ENCODE measurements at places on chromosomes 5 and 9.

DNA sequence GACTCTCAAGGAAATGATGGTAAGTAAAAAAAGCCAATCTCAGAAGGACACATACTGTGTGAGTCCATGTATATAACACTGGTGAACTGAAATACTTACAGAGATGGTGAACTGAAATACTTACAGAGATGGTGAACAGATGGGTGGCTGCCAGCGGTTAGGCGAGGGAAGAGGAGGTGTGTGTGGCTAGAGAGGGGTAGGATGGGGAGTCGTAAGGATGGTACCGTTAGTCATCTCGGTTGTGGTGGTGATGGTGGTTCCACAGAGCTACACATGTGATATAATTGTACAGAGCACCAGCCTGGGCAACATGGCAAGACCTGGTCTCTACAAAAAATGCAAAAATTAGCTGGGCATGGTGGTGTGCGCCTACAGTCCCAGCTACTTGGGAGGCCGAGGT is 113.6 kb upstream of the RAPGEF1 start:
- DNase-seq, result no peak

GRCh38 chr5:135428586-135428985 is 18.6 kb downstream of the DCANP1 start:
- DNase-seq, result no peak

- no peak for DNase-seq
Measured at GRCh38 chr5:178238711-178239592, 6.3 kb upstream of the PHYKPL start.

- no peak for DNase-seq
Measured at GRCh38 chr9:86557063-86557766, 203.0 kb upstream of the TUT7 start.

- DNase-seq, result no peak
Measured at GRCh38 chr9:33230756-33231622, 9.0 kb upstream of the SPINK4 start.

DNA sequence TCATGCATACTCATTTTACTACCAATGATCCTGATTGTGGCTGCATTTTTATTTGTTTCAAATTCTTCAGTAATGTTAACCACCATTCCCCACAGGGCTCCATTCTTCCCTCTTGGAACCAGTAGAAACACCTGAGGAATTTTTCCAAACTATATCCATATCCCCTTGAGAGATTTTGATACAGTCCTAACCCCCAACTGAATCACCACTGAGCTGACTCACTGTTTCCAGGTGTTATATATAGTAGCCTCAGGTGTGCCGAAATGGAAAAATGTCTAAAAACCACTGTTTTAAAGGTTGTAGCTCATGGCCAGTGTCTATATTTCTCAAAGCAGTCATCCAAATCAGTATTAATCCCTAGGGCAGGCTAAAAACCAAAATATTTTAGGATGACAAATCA is 85.2 kb downstream of the MRPS27 start:
- DNase-seq, result no peak

DNA sequence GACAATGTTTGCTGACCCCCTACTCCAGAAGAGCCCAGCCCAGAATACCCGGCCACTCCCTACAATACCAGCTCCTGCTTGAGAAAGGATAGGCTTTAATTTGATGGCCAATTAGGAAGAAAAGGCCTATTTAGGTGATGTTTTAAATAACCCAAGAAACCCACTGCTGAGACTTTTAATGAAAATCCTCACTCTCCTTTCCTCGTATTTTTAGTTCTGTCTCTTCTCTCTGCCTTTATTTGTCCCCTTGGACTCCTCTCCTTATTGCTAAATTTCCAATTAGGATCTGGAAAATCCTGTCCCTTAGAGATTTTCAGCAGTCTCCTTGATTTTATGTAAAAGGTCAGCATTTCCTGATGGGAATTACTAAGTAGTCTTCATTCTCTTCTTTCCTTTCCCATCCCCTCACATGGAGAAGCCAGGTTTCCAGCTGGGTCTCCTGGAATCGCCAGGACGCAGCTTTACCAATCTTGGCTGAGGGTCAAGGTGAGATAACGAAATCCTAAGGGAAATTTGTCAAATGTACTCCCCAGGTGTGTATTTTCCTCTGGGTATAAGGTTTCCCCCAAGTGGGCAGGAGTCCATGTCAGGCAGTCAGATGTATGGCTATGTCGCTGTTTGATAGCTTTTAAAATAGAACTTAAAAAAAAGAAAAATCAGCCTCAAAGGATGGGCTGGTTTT is 11.7 kb downstream of the STC2 start:
- DNase-seq, result no peak

DNA sequence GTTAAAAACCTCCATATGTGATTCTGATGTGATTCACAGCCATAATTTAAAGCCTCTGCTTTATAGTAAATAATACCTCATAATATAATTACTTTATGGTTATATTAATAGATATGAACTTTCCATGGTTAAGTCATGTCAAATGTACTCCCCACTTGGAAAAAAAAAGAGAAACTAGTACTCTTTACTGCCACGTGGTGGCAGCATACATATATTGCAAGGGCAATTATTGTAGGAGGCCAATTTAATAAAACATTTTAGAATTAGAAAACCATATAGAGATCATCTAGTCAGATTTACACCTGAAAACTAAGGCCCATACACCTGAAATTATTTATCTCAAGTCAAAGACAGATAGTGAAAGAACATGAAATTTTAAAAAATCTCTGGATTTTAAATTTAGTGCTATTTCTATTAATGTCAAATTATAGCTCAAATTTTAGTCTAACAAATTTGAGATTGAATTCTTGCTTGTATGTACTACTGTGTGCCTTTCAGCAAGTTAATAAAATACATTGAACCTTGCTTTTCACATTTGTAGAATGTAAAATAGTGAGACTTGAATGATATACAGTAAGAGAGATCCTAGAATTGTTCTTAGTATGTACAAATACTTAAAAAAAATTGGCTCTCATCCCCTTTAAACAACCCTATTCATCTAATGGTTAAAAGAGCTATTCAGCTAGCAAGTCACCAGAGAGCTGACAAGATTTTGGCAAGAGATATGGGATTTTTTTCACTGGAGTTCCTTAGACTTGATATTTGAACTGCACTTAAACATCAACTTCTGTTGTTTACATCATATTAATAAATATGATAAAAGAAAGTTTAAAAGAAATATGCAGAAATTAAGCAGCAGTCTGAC is 603.8 kb downstream of the TLE4 start:
- DNase-seq, result no peak

- no peak for DNase-seq
Measured at GRCh38 chr9:78865737-78866136, 568.8 kb downstream of the PSAT1 start.

GRCh38 chr5:172288465-172288864 is 4.9 kb upstream of the UBTD2 start:
- no peak for DNase-seq

- no peak for DNase-seq
Measured at GRCh38 chr9:20139763-20140290, 351.0 kb upstream of the SLC24A2 start.

GRCh38 chr5:55577353-55578060 is 42.7 kb upstream of the PLPP1 start:
- DNase-seq, result no peak

DNA sequence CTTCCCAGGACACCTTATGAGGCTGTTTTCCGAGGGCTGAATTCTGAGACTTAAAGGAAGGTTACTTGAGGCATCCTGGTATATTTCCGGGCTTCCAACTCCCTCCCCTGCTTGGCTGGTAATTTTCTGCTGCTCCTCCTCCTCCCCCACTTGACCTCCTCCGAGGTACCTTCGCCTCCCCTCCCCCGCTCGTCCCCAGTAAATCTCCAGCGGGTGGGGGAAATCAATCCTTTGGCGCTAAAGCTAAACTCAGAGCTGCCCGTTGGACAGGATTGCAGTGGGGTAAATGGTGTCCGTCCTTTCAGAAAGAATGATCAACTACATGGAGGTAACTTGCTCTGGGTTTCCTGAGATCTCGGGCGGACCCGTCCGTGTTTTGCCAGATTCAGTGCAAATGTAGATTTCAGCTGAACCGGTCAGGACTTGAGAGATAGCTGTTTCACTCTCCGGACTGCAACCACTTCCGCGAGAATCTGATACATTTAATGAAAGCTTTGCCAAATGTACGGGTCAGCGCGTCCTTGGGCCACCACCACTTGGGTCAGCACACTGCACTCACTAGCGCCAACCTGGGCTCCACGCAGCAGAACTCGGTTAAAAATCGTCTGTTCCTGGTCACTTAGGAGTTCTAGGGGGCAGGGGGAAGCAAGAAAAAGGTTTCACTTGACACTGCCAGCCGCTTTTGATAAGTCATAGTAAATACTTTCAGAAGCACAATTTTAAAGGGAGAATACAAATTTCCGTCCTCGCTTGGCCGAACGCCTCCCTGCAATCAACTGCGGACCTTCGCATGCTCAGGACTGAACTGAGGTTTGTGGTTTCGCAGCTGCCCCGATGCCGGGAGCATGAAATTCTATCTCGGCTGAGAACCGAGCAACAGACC is 4.6 kb upstream of the ISL1 start:
- DNase-seq, result no peak

GRCh38 chr5:181189962-181190710 is 14.9 kb downstream of the TRIM7 start:
- no peak for DNase-seq

- no peak for DNase-seq
Measured at GRCh38 chr9:34653151-34654072, 1.4 kb downstream of the IL11RA start.

DNA sequence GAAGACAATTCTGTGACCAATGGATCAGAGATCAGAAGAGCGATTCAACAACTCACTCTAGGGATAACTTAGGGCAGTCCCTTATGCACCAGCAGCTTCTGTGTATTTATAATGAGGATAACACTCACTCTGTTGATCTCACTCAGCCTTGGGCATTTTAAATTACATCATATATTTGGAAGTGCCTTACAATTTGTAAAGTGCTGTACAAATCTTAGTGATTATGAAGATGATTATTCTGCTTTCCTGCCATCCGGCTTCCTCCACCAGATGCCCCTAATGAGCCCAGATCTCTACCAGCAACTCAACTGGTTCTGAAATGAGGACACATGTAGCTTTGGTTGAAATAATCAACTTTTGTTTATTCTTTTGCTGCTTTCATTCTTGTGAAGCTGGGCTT is 105.3 kb downstream of the PCSK1 start:
- no peak for DNase-seq

DNA sequence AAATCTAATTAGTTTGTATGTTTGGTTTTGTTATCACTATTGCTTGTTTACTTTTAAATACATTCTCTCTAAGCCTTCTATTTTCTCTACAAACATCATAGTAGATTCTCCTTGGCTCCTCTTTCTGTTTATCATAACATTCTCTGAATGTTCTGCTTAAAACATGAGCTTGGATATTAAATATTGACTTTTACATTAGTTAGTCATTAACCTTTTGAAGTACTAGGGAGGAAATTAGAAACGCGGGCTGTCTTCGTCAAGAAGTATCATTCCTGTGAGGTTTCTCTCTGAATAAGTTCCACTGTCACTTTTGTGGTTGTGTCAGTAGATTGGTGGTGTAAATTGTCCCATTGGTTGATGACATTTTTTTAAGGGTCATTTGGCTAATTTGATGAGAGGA is 821.5 kb downstream of the EFNA5 start:
- no peak for DNase-seq

GRCh38 chr9:385818-386398 is 171.2 kb downstream of the DOCK8 start:
- no peak for DNase-seq

- no peak for DNase-seq
Measured at GRCh38 chr5:64773533-64773932, 4.8 kb downstream of the CWC27 start.

DNA sequence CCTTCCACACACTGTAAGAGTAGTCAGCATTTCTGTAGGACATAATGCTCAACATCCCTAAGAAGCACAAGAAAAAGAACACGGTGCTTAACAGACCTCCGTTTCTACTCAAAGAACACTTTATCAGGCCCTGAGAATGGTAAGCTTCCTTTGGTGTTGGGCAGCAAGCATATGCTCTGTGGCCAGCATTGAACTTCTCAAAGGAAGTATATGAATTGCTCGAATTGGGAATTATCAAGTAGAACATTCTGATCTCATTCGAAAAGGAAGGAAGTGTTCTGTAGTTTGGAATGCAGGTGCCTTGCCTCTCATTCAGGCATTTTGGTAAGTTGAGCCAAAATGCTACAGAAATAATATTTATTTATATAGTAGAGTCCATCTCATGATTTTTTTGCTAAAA is 61.0 kb downstream of the C5 start:
- no peak for DNase-seq

- no peak for DNase-seq
Measured at GRCh38 chr9:15498246-15498995, 12.3 kb downstream of the PSIP1 start.

- no peak for DNase-seq
Measured at GRCh38 chr5:29697785-29698414, 1495.6 kb upstream of the CDH6 start.

GRCh38 chr9:5684101-5684500 is 55.2 kb downstream of the RIC1 start:
- DNase-seq, result no peak

GRCh38 chr5:96330530-96331140 is 102.4 kb downstream of the PCSK1 start:
- DNase-seq, result no peak

GRCh38 chr9:109418827-109419226 is 79.3 kb downstream of the PTPN3 start:
- DNase-seq, result no peak

- DNase-seq, result no peak
Measured at GRCh38 chr9:94985649-94986048, 259.1 kb downstream of the AOPEP start.

- DNase-seq, result no peak
Measured at GRCh38 chr9:70563431-70564204, 149.2 kb upstream of the KLF9 start.

DNA sequence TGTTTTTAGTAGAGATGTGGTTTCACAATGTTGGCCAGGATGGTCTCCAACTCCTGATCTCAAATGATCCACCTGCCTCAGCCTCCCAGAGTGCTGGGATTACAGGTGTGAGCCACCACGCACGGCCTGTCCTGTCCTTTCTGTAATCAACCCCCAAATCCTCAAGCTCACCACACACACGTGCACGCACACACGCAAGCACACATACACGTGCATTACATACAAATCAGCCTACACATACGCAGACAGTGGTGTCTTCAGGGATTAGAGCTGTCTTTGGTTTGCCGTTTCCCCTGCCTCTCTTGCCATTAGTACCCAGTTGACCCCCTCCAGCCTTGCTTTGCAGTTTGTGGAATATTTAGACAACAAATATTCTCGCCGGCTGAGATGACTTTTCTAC is 6.5 kb downstream of the GLT6D1 start:
- no peak for DNase-seq

DNA sequence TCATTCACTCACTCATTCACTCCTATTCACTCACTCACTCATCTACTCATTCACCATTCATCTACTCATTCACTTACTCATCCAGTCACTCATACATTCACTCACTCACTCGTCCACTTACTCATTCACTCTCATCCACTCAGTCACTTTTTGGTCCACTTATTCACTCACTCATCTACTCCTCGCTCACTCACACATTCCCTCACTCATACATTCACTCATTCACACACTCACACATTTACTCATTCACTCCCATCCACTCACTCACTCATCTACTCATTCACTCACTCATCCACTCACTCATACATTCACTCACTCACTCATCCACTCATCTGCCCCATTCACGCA is 27.7 kb downstream of the WNK2 start:
- DNase-seq, result no peak

All from stimulated activated CD4-positive, alpha-beta T cell treated with anti-CD3 and anti-CD28 coated beads, Interleukin-15, amount 100 ng/mL, for 1 hour (primary cell).